M059J (cell line): ENCODE measurements at places on chromosomes 7 and 10. TPM values are rescaled to one million over a fixed set of nuclear protein-coding genes. Genes with fewer than 3 reads are reported as not detected.

The AKR1C8 gene
- total RNA-seq, result not detected in 2 replicates

The ODAD2 gene
- total RNA-seq, result 0.54 and 3.7 TPM in 2 replicates

The GPR26 gene
- not detected in 2 replicates for total RNA-seq

The C10orf67 gene
- 0.02 and 0.05 TPM in 2 replicates for total RNA-seq

The CADPS2 gene
- total RNA-seq, result 5.9 and 11.8 TPM in 2 replicates

The SLC16A9 gene
- total RNA-seq, result 0.07 TPM in 1 of 2 replicates, not detected in the other

The CCDC172 gene
- total RNA-seq, result not detected in 2 replicates
